ENCODE measurements at places on chromosomes 5 and 9.

- DNase-seq, result no peak
Measured at GRCh38 chr5:125336401-125336800, 590.0 kb upstream of the ZNF608 start.

- DNase-seq, result no peak
Measured at GRCh38 chr9:109600142-109600541, 102.0 kb upstream of the PTPN3 start.

GRCh38 chr5:9947225-9947714, 302.4 kb downstream of the ATPSCKMT start:
- DNase-seq, result no peak

DNA sequence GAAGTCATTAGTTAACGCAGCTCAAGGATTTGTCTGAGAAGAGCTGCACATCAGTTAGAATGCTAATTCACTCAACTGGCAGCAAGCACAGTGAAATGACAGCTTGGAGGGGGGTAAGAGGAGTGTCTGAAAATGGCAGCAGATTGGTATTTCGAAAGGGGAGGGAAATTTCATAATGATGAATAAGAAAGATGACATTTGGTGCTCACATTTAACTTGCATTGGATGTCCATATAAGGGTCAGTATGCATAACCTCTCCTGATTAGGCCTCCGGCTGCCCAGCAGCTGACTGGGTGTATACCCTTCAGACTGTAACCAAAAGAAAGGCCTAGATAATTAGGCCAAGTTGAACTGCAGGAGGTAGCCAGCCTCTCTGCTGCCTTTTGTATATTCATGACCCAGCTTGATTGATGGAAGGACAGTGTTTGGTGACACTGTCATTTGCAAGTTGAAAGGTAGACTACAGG, 131.0 kb downstream of the PBX3 start:
- no peak for DNase-seq

DNA sequence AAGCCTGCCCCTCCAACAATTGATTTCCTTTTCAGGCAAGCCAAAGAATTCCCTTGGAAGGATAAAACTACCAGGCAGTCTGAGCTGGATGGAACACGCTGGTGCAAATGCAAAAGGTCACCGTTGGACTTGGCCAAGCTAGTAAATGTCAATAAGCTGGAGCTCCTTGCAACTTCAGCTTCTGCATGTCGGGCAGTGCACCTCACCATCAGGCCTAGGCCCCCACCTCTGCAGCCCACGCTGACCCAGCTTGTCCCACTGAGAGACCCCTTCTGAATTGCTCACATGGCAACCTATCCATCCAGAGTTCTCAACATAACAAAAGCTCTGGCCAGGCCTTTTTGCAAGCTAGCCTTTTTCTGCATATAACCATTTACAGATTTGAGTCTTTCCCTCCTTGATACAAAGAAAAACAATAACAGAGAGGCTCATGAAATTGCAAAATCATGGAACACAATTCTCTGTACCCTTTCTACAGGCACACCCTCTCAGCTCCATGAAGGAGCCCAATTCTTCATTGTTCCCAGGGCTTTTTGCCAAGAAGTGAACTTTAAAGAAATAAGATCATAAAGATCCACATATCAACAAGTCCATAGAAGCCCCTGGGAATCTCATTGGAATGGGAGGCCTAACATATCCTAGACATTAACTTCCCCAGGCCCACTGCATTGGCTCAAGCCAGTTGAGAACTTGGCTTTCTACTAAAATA, 123.9 kb upstream of the SLIT3 start:
- DNase-seq, result no peak

GRCh38 chr9:135247227-135247930, 159.9 kb downstream of the OLFM1 start:
- DNase-seq, result no peak

DNA sequence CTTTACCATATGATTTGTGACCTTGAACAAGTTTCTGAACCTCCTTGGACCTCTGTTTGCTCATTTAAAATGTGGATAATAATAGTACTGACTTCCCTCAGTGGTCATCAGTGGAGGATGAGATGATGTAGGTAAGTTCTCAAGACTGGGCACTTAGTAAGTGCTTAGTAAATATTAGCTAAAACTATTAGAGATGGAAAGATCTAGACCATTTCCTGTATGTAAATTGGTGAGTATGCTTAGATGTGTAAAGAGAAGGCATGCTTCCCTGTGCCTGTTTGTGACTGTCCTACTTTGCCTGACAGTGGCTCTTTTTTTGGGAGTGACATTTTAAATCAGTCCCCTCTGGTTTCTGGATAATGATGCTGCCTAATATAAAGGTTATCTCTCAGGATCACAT, 288.1 kb downstream of the GABRB2 start:
- no peak for DNase-seq

DNA sequence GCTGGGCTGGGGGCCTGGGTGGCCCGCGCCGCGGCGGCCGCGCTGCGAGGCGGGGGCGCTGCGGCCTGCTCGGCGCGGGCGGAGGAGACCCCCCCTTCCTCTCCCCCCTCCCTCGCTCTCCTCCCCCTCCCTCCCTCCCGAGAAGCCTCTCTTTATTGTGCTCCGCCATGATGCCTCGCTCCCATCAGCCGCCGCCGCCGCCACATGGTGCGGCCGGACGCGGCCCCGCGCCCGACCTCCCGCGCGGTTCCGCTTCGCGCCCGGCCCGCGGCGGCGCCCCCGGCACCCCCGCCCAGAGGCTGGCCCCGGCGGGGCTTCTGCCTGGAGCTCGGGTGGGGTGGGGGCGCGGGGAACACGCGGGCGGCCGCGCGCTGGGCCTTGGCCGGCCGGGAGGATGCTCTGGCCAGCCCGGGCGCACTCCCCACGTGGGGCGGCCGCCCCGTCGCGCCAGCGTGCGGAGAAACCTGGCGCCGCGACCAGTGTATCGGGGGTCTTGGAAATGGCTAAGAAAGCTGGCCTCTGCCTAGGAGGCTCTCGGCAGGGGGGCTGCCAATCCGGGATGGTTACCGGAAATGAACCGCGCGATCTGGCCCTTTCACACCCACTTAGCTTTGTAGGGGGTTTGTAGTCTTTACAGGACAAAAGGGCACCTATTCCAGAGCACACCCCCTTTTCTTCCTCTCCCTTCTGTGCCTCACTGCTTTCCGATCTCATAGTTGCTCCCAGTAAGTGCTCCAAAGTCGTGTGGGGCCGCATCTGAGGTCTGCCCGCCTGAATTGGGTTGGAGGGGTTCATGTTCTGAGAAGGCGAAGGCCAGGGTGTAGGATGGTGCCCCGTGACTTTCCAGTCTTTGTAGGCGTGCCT, 1.0 kb downstream of the SET start:
- peak; percentile 45 for DNase-seq

GRCh38 chr9:111805830-111806241, 11.1 kb upstream of the SHOC1 start:
- DNase-seq, result no peak
